ENCODE measurements at places on chromosomes 1 and 21.

- DNase-seq, result no peak
Measured at GRCh38 chr1:84504580-84505492, 1.4 kb upstream of the SPATA1 start.

DNA sequence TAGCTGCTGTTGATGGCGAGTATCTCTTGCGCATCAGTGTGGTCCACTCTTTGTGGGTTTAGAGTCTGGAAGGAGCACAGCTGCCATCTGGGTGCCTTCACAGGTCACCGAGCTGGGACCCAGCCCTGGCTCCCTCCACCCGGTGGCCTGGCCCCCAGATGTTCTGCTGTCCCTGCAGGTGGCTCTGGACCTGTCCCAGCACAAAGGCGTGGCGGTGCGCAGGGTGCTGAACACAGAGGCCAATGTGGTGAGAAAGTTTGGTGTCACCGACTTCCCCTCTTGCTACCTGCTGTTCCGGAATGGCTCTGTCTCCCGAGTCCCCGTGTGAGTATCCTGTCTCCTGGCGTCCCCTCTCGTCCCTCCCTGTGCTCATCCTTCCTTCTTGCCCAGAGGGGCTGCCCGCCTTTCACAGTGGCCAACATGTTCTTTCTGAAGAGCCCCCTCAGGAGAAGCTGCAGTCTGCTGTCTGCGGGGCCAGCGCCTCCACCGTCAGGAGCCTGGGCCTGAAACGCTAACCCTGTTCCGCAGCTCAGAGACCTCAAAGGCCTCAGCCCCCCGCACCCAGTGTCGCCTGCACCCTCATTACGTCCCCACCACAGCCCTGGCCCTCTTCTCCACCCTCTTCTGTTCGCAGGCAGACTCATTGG is 27.4 kb downstream of the QSOX1 start:
- no peak for DNase-seq

DNA sequence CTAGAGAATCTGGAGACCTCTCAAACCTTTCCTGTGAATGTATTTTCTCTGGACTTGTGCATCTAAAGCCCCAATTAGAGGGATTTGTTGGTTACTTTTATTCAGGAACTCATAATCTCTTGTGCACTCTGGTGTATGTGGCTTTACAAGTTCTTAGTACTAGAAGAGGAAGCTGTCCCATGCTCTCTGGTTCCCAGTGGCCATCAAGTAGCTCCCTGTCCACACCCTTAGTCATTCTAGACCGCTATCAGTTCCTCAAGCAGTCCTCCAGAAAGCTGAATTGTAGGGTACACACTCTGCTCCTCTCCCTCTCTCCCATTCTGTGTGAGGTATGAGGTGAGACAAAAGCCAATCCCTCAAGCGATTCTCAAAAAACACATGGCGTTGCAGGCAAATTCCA is 470.3 kb downstream of the PTPRC start:
- no peak for DNase-seq

DNA sequence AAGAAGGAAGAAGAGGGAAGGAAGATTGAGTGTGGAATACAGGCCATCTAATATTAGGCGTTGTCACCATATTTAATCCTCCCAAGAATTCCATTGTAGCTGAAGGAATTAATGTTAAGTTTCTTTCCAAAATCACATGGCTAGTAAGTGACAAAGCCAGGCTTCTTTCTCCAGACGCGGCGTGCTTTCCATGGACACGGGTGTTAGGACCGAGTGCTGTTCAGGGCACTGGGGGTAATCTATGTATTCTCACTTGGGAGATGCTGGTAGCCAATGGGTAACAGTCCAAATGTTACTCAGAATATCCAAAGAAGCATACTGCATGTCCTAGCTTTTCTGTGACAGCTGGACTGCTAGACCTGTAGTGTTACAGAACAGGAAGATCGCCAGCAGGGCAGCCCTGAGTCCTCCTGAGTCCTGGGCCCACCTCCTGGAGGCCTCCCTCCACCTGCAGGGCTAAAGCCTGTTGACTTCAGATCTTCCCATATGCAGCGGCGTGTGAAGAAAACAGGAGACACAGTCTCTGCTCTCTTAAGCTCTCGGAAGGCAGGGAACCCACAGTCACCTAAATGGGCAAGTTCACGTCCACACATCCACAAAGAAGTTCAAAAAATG is 5.3 kb downstream of the IGSF9 start:
- DNase-seq, result no peak

- DNase-seq, result no peak
Measured at GRCh38 chr1:67201891-67202290, 35.6 kb downstream of the IL23R start.

- no peak for DNase-seq
Measured at GRCh38 chr1:15417059-15417934, 7.6 kb downstream of the EFHD2 start.

DNA sequence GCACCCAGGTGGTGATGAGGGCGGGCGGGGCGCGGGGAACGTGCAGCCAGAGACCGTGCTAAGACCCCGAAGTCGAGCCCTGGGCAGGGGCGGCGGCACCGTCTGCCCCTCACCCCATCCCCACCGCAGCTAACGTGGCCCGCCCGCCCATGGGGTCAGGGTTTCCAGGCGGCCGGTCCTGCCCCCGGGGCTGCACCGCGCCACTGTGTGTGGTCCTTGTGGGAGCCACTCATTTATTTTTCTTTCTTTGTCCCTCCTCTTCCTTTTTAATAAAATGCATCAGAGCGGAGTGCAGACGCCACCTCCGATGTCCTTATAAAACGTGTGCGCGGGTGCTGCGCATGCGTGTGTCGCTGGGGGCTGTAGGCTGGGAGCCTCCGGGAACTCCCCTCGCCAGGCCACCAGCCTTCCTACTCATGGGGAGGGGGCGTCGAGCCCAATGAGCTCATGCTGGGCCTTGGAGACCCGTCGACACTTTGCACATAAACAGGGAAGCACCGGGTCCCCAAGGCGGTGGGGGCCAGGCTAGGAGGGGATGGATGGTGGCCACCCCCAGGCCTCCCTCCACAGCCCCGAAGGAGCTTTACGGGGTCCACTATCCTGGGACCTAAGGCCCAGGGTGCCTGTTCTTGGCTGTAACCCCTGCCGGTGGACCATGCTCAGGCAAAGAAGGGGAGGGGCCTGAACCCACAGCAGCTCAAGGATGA is 59.9 kb downstream of the WNT9A start:
- DNase-seq, result no peak

GRCh38 chr21:15797577-15798363 is 68.0 kb downstream of the USP25 start:
- no peak for DNase-seq

GRCh38 chr1:91020967-91021685 is 709 bp downstream of the ZNF644 start:
- peak; percentile 49 for DNase-seq

GRCh38 chr1:153613406-153613805 is 469 bp upstream of the S100A16 start:
- DNase-seq, result no peak

- no peak for DNase-seq
Measured at GRCh38 chr21:46118316-46119143, 20.6 kb downstream of the COL6A2 start.

DNA sequence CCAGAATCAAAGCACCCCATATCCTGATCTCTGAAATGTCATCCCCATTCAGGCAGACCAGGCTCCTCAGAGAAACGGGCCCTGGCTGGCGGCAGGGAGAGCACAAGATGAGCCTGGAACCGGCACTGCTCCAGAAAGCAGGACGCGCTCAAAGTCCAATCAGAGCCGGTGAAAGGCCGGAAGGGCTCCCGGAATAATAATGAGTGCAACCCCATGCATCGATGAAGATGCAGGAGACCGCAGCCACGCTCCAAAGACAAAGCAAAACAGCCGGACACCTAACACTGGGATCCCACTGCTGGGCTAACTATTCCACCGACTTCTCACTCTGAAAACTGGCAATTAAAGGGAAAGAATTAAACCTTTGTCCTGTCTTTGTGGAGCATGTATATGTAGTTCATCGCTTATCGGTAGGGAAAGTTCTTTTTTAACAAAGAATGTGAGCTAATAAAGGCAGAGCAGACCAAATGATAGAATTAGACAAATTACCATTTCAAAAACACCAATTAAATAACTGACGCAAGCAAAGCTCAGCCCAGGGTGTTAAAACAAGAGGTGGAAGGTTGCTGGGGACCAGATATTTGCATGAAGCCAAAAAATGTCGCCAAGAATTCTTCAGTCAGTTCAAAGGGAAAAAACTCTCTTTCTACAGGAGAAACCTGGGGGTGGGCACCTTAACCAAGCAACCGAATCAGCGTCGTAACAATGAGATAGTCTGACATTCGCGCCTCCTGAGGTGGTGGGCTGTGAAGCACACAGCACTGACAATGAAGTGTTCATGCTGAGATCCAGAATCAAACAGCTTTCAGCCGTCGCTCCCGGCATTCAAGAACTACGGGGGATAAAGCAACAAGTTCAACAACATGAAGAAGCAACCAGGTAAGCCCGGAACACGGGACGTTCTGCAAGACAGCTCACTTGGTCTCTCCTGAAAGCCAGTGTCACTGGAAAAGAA is 95.2 kb downstream of the NPHP4 start:
- no peak for DNase-seq

- DNase-seq, result no peak
Measured at GRCh38 chr1:246324711-246325110, 182.4 kb downstream of the SMYD3 start.

GRCh38 chr1:198254948-198255347 is 98.2 kb downstream of the NEK7 start:
- no peak for DNase-seq

DNA sequence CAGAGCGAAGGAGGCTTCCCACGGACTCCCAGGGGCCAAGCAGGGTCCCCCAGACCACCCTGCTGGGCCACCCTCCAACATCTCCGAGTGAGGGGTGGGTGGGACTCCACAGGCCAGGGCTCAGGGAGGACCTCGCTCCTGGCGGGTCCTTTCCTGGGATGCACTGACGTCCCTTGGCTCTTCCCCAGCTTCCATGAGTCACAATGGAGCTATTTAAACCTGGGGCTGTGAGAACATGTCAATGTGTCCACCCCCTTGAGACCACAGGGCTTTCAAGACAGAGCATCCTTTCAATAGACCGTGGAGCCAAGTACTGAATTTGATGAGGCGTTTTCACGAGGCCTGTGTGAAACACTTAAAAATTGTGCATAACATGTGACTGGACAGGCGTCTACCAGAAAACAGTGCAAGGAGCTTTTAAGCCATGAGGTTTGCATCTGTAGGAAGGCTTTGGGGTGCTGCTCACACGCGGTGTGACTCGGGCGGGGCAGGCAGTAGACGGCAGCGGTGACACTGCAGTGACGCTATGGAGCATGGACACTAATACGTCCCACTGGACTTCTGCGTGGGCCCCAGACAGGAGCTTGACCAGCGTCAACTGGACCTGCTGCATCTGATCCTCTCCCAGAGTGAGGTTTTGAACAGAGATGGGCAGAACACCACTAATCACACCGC is 24.1 kb upstream of the NPHP4 start:
- no peak for DNase-seq
